Spleen (tissue), 13 donors: ENCODE measurements at places on chromosomes 12 and 14.
A peak's percentile ranks its signal among the peaks of the same experiment; 100 is the strongest.

DNA sequence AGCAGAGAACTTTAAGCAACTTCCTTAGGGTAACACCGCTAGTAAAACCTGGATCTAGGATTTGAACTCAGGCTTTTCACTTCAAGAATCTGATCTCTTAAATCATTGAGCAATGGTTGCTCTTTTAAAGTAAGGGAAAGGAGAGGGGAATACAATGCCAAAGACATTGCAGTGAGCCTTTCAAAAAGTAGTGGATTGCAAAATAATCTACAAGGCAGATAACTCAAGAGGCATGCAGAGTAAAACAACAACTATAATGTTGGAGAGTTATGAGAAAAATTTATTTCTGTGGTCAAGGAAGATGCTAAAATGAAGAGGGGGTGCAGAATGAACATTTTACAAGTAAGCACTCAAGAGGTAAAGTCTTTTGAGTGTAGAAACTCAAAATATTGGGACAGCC is 432.6 kb downstream of the C12orf50 start:
- no peak for DNase-seq

DNA sequence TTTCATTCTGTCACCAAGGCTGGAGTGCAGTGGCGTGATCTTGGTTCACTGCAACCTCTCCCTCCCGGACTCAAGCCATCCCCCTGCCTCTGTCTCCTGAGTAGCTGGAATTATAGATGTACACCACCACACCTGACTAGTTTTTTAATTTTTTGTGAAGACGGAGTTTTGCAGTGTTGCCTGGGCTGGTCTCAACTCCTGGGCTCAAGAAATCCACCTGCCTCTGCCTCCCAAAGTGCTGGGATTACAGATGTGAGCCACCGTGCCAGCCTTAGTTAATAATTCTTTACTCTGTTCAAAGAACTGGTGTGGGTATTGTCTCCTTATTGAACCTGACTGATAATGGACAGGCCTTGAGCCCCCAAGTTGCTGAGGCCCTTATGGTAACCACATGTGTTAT is 10.4 kb upstream of the KRT7 start:
- peak; percentile 2 for DNase-seq

DNA sequence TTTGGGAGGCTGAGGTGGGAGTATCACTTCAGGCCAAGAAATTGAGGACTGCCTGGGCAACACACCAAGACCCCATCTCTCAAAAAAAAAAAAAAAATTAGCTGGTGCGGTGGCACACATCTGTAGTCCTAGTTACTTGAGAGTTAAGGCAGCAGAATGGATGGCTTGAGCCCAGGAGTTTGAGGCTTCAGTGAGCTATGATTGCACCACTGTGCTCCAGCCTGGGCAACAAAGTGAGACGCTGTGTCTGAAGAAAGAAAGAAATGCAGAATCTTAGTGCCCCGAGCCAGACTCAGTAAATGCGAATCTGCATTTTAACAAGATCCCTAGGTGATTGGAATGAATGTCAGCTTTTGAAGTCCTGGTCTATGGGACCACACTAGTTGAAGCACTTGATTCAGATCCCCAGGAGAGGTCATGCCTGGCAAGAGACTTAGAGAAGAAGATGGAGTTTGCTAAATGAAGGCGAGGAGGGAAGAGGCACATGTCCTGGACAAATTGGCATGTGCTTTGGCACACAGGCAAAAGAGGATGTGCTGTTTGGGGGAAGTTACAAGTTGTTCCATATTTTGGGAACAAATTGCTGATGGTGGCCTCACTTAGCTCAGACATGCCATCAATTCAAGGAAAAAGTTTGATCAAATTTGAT is 56.6 kb downstream of the DRAM1 start:
- no peak for DNase-seq

DNA sequence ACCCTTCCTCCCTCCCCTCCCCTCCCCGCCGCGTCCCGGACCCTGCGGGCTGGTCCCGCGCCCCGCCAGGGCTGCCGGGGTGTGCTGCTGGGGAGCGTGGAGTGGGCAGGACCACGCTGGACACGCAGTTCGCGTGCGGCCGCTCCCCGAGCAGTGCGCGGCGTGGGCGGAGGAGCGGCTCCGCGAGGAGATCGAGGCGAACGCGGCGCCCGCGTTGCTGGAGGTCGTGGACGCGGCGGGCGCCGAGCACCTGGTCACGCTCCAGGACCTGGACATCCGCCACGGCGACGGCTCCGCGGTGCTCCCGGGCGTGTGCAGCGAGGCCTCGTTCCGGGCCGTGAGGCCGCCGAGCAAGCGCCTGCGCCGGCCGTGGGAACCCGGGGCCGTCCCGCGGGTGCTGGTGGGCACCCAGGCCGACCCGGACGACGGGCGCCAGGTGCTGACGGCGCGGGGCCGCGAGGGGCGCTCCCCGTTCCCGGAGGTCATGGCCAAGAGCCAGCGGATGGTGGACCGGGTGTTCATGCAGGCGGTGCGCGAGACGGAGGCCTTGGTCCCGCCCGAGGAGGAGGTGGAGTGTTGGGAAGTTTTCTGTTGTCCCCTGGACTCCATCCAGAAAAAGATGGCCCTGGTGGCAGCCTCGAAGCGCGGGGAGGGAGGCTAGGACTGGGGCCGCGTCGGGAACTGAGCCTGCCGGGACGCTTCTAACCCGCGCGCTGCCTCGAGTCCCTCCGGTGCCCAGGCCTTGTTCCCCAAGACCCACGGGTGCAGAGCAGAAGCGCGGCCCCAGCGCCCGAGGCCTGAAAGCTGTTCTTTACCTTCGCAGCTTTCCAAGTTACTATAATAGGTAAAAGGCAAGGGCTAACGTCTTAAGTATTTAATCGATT is 54.7 kb upstream of the EIF5 start:
- no peak for DNase-seq

- no peak for DNase-seq
Observed at GRCh38 chr12:124715121-124715990, 147.9 kb upstream of the NCOR2 start.

- DNase-seq, result no peak
Observed at GRCh38 chr12:64951944-64952343, 127.5 kb downstream of the TBC1D30 start.

GRCh38 chr14:99682809-99683618 is 1.1 kb upstream of the CYP46A1 start:
- DNase-seq, result peak; percentile 94

DNA sequence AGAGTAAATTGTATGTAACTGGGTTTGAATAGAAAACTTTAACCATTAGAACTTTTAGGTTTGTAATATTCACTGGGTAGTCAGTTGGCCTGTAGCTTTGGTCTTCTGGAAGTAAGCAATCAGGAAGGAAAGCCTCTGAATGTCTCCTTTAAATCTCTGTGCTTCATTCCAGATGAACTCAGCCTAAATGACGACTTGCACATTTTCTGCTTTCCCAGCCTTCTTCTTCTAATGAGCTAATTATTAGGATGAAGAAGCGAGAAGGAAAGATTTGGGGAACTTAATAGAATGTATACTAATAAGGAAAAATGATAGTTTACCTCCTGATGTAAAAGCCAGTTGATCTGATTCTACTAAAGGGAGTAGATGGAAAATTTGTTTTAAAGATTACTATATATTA is 90.4 kb downstream of the MIA2 start:
- DNase-seq, result no peak

DNA sequence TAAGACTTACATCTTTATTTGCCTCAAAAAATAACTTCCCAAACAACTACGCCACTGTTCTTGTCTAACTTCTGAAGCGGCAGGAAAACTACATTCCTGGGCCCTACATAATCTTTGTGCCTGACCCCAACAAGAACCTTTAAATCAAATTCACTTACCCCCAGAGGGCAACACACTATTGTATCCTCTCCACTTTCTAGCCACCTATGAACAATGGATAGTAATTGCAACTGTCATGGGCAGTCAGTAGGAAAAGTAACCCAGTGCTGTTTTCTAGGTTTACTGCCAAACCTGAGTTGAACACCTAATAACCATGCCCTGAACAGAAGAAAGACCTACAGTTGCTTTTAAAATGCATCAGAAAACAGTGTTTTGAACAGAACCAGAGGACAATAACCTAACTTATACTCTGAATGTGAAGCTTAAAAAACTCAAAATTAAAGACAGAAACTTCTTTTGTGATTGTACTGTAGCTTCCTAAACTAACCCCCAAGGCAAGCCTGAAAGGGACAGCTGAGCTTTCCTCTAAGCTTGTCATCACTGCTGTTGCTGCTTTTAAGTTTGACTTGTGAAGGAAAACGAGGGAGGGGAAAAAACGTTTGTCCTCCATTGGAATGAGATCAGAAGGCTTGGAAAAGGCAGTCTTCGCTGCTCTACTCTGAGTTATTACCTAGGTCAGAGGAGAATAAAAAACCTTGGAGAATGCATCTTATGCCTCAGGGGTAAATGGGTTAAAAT is 195.7 kb downstream of the SOX5 start:
- DNase-seq, result no peak

GRCh38 chr14:29757188-29757680 is 170.4 kb downstream of the PRKD1 start:
- no peak for DNase-seq

- no peak for DNase-seq
Observed at GRCh38 chr12:68119724-68120211, 39.8 kb downstream of the IFNG start.

- peak; percentile 93 for DNase-seq
Observed at GRCh38 chr12:67269633-67270573, 745 bp downstream of the CAND1 start.

DNA sequence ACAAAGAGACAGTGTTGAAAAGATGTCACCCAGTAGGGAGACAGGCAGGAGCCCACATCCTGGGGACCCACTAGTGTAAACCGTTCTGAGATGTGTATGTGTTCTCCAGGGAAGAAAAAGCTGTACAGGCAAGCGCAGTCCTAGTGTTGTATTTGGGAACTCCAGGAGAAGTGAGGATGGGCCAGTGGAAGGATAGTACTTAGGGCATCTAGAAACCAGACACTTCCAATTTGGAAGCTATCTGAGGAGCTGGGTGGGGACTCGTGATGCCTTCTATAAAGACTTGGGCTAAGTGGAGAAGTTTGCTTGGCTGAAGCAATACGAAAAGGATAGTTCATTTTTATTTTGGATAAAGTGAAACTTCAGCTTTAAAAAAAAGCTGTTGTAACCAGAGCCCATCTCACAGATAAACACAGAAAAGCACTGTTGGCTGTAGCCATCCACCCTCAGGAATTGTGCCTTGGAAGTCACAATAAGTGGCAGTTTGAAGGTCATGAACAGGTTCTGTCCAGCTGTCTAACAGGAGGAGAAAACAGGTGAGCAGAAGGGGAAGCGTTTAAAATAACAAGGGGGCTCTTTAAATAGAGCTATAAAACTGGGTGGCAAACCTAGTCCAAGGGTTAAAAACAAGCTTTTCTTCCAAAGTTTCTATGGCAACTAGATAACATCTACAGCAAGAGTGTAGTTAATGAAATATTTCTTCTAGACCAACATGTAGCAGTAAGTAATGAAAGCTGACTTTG is 108.0 kb upstream of the ARHGAP5 start:
- DNase-seq, result no peak

- DNase-seq, result no peak
Observed at GRCh38 chr14:98840091-98840490, 431.9 kb downstream of the BCL11B start.

DNA sequence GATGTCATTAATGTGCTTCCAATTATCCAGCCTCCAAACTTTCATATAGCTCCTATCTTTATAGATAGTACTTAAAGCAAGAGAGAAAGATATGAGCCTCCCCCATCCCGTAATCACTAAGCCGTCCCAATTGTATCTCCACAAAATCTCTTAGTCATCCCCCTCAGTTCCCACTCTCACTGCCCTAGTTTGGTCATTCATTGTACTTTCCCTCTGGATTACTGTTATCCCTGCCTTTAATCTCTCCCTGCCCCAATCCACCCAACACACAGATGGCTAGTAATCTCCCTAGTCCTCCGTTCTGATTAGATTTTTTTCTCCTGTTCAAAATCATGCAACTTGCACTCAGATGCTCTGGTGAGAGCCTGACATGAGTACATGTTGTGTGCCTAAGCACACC is 5.4 kb upstream of the BCAT1 start:
- DNase-seq, result no peak

DNA sequence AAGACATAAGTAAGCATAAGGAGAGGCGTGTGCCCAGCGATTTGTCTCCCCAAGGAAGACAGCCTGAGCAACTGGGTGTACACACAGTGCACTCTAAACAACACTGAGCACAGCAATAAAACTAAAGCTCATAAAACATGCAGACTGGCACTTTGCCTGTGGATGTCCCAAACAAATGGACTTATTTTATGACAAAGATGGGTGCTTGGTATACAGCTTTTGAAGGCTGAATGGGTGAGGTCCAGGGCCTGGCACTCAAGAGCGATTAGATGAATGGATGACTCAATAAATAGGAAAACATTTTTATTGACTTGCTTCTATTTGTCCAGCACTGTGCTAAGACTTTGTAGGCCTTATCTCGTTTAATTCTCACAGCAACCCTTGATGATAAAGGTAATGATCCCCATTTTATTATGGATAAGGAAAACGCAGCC is 28.5 kb downstream of the LGMN start:
- no peak for DNase-seq

DNA sequence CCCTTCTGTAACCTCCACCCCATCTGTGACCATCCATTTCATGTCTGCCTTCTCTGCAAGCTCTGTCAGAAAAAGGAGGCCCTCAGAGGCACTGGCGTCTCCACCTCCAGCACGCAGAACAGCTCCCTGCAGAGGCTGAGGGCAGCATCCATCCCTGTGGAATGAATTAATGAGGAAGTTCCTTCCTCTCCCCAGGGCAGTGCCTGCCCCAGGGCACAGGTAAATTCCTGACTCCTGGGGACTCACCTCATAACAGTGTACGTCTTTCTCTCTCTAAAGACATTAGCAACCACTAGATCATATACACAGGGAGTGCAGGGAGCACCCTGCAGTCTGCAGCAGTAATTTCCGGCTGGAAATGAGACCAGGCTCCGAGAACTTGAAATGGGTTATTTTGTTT is 155.0 kb upstream of the TMEM132C start:
- no peak for DNase-seq

- no peak for DNase-seq
Observed at GRCh38 chr14:60951776-60952435, 29.0 kb downstream of the TRMT5 start.
